Femur (tissue), 1 donor: ENCODE measurements at places on chromosomes 5 and 9.

- DNase-seq = no peak
Observed at GRCh38 chr5:38380537-38380936, 122.2 kb downstream of the EGFLAM start.

GRCh38 chr5:137167187-137167586, 331.9 kb downstream of the SPOCK1 start:
- no peak for DNase-seq

DNA sequence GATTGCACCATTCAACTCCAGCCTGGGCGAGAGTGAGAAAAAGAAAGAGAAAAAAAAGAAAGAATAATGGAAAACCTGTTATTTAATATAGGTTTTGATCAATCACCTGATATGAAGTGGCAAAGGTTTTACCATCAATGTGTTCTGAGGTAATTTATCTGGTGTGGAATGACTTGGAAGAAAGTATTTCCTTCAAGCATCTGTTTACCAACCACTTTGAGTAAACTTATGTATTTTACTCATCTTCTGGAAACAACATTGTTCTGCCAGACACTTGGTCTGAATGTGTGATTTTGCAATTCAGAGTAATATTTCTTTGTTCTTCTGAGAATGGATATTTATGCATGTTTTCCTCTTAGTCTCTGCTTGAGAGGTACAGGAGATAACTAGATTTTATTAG, 24.3 kb downstream of the KIF2A start:
- no peak for DNase-seq

DNA sequence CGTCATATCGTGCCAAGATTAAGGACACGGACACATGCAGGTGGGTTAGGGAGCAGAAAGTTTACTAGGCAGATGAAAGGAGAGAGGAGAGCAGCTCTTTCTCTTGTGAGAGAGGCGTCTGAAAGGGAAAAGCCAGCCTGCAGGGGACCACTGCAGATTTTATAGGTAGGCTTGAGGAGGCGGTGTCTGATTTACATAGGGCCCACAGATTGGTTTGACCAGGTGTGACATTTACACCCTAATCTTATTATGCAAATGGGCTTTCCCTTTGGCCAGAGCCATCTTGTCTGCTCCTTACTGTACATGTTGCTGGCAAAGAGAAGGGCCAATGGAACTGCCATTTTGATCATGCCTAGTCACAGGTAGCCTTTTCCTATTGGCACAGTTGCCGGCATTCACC, 137.2 kb upstream of the TAF11L2 start:
- DNase-seq = no peak

DNA sequence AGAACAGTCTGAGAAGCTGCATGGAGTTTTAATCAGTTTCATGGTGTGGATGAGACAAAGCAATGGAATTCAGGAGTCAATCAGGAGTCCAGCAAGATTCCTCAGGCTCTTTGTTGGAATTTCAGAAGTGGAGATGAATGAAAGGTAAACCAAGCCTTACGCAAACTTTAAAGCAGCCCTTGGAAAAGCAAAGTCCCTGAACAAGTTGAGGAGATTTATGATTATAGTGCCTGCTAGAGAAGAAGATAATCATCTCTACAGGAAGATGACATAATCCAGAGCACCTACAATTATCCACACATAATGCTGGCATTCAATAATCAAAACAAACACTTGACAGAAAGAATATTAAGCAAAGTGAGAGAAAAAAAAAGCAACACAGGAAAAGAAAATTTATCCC, 1380.1 kb upstream of the NUDT12 start:
- no peak for DNase-seq

- DNase-seq = no peak
Observed at GRCh38 chr9:69885474-69885929, 64.9 kb downstream of the CFAP95 start.

GRCh38 chr9:83041771-83042170, 21.2 kb downstream of the RASEF start:
- DNase-seq = no peak

DNA sequence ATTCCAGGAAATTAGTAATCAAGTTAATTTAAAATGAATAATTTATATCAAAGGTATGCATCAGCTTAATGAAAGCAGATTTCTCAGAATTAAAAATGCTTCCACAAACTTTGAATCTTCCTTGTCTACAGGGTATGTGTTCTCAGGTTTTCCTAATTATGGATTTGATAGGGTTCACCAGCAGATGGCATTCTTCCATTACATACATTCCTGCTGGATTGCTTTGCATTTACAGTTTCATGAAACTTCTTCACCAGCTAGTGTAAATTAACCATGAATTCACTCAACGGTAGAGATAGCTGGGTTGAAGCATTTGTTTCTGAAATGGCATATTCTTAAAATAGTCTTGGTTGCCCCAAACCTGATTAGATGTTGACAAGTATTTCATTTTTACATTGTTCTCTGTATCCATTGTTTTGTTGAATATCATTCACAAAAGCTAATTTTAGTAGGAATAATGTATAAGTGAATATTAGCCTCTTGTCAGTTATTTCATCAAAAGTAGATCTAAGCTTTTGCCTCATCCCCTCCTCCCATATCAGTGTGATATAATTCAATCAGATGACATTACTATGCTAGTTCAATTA, 68.7 kb upstream of the WDR41 start:
- no peak for DNase-seq

- DNase-seq = no peak
Observed at GRCh38 chr9:89502671-89503070, 4.8 kb upstream of the SEMA4D start.

DNA sequence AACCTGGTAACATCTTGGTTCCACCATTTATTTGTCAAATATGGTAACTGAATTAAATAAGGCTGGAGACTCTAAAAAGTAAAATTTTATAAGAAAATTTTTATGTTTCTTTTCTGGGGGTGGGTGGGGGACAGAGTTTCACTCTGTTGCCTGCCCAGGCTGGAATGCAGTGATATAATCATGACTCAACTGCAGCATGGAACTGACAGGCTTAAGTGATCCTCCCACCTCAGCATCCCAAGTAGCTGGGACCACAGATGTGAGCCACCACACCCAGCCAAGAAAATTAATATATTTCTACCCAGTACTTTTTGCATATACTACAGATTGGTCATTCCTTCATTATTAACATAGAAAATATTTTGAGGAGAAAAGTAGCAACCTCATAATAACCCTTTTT, 216.9 kb downstream of the DEPDC1B start:
- no peak for DNase-seq

GRCh38 chr9:27047136-27047535, 41.7 kb upstream of the LRRC19 start:
- DNase-seq = no peak

DNA sequence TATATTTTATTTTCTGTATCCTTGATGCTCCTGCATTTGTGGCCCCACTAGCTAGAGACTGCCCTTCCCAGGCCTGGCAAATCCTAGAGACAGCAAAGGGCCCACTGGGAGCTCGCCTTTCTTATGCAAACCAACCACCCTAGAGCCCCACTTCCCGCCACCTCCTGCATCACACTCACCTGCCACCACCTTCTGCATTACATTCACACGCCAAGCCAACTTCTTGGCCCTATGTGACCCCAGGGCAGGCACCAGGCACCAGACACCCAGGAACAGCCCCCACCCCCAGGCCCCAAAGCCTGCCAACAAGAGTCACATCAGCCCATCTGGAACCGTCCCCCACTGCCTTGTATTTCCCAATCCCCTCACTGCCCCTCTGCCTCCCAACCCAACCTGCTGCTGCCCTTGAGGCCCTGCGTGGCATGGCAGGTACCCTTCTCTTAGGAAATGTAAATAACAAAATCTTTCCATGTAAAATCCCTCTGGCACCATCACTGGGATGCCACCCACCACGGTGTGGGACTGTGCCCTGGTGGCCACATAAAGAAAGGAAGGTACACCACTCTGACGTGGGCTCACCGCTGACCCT, 22.0 kb downstream of the ROR2 start:
- DNase-seq = no peak

GRCh38 chr5:67377631-67378030, 181.0 kb upstream of the CD180 start:
- no peak for DNase-seq

DNA sequence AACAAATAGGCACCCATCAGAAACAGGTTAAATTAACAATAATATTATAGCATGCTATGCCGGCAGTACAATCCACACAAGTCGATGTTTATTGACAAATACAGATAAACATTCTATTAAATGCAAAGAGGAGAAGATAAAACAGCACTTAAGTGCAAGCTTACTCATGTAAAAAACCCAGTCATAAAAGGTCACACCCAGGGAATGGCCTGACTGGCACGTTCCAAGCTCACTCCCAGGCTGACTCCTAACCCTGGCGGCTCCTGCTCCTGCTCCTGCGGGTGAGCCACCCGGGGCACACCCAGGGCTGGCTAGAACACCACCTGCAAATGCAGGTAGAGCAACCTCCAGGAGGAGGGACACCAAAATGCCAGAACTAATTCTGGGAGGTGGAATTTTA, 66.9 kb downstream of the SEMA4D start:
- DNase-seq = no peak

GRCh38 chr5:132256086-132256782, 1.3 kb upstream of the PDLIM4 start:
- peak; percentile 12 for DNase-seq

DNA sequence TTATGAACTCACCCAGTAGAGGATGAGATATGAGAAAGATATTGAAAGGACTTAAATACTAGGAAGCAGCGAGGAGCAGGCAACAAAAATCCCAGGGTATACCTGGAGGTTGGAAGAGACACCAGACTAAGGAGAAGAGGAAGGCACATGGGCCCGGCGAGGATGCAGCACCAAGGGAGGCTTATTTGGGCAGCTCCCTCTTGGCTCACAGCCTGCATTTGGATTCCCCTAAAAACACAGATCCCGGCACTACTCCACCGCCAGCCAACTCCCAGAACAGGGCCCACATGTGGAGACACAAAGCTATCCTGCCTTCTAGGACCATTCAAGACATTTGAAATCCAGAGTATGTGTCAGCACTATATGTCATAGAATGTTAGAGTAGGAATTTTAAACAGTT, 199.8 kb upstream of the FBXL7 start:
- DNase-seq = no peak

- no peak for DNase-seq
Observed at GRCh38 chr5:151619812-151620460, 28.8 kb upstream of the FAT2 start.

DNA sequence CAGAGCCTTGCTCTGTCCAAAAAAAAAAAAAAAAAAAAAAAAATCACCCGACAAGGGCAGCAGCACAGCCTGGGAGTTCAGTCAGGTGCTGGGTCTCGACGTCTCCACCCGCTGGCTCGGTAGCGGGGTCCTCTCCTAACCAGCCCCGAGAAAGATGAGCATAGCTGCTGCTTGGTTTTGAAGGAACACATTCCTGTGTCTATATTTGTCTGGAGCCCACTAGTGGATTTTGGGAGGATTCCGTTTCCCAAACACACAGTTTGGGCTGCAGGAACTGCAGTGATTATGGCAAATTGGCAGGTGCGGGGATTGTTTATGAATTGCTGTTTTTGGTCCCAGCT, 1.2 kb downstream of the OTULINL start:
- DNase-seq = peak; percentile 27

GRCh38 chr5:63958654-63959053, 3.6 kb downstream of the HTR1A start:
- no peak for DNase-seq

- DNase-seq = no peak
Observed at GRCh38 chr9:115989831-115990230, 163.8 kb upstream of the PAPPA start.

- DNase-seq = no peak
Observed at GRCh38 chr9:93189369-93190132, 5.6 kb downstream of the WNK2 start.

- no peak for DNase-seq
Observed at GRCh38 chr5:9845185-9845584, 215.0 kb upstream of the TAS2R1 start.

GRCh38 chr9:135815830-135816650, 91.3 kb downstream of the CAMSAP1 start:
- peak; percentile 47 for DNase-seq

- DNase-seq = no peak
Observed at GRCh38 chr5:87079219-87079618, 188.5 kb upstream of the RASA1 start.

DNA sequence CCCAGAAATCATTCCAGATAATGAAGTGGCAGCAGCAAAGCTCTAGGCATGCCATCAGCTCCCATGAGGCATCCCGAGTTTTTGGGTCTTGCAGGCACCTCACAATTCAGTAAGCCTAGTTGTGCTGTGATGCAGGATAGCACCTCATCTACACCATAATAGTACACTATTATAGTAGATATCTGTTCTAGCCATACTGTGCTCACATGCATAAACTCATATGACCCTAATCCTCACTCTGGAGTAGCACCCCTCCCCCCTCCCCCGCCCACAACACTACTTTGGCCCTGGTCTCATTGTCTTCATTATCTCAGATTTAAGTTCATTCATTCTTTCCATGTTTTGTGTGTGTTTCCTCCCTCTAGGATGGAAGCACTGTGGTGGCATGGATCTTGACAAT, 102.5 kb upstream of the PITX1 start:
- no peak for DNase-seq
